Dermis blood vessel endothelial cell (primary cell): ENCODE measurements at places on chromosomes 11 and 22. TPM values are rescaled to one million over a fixed set of nuclear protein-coding genes. Genes with fewer than 3 reads are reported as not detected.

- no peak for DNase-seq
Measured at GRCh38 chr11:581342-581741, 5.1 kb downstream of the PHRF1 start.

- DNase-seq = no peak
Measured at GRCh38 chr11:69868871-69869270, 49.7 kb upstream of the FGF3 start.

- DNase-seq = peak; percentile 23
Measured at GRCh38 chr22:27959335-27960090, 40.5 kb upstream of the PITPNB start.

- no peak for DNase-seq
Measured at GRCh38 chr11:115919341-115920091, 415.3 kb upstream of the CADM1 start.

GRCh38 chr22:48895831-48896765, 931.6 kb downstream of the BRD1 start:
- no peak for DNase-seq

GRCh38 chr22:34765115-34765514, 300.8 kb upstream of the ISX start:
- no peak for DNase-seq

DNA sequence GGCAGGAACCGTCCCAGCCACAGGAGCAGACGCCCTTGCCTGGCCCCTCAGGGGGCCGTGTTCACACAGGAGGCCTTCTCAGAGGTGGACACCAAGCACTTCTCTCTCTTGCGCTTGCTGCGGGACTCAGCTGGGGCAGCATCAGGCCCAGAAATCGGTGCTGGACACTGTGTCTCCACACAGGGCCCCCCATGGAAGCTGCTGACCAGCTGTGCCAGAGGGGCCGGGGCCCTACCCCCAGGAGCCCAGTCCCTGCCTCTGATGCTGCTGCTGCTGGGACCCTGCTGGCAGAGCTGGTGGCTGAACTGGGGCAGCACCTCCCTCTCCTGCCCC, 4.0 kb downstream of the PLXNB2 start:
- DNase-seq = no peak

DNA sequence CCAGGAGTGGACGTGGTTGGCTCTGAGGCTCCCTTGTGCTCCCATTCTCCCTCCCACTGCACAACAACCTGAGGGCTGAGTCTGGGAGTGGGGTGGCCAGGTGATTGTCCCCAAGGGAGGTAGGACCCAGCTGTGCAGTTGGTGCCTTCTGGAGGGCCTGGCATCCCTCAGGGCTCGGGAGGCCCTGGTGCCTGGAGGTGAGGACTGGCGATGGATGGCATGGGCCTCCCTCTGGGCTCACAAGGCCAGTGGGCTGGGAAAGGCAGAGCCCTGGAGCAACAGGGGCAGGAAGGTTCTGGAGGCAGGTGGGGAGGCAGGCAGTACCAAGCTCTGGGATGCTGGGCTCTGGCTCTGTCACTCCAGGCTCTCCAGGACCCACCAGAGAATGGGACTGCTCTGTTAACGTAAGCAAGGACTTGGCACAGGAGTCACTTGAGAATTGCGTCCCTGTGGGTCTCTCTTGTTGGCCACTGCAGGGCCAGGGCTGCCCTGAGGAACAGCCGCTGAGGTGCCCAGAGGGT, 114.2 kb downstream of the KCNQ1OT1 start:
- no peak for DNase-seq

GRCh38 chr11:94557421-94557820, 9.7 kb upstream of the PIWIL4 start:
- no peak for DNase-seq

DNA sequence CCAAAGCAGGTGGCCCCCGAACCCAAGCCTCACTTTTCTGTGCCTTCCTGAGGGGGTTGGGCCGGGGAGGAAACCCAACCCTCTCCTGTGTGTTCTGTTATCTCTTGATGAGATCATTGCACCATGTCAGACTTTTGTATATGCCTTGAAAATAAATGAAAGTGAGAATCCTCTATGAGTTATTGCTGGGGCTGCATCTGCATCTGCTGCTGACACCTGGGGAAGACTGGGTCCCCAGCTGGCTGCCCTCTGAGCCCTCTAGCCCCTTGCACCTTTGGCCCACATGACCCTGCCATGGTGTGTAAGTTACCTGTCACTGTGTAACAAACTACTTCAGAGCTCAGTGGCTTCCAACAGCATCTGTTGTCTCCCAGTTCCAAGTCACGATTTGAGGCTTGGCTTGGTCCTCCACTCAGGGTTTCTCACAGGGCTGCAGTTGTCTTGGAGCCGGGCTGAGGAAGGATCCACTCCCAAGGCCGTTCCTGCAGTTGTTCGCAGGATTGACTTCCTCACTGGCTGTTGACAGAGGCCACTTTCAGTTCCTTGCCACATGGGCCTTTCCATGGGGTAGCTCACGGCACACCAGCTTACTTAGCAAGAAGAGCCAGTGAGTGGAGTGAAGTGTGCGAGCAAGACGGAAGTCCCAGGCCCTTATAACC, 13.5 kb upstream of the UVRAG start:
- no peak for DNase-seq

GRCh38 chr11:12789054-12789453, 114.8 kb downstream of the TEAD1 start:
- DNase-seq = no peak

DNA sequence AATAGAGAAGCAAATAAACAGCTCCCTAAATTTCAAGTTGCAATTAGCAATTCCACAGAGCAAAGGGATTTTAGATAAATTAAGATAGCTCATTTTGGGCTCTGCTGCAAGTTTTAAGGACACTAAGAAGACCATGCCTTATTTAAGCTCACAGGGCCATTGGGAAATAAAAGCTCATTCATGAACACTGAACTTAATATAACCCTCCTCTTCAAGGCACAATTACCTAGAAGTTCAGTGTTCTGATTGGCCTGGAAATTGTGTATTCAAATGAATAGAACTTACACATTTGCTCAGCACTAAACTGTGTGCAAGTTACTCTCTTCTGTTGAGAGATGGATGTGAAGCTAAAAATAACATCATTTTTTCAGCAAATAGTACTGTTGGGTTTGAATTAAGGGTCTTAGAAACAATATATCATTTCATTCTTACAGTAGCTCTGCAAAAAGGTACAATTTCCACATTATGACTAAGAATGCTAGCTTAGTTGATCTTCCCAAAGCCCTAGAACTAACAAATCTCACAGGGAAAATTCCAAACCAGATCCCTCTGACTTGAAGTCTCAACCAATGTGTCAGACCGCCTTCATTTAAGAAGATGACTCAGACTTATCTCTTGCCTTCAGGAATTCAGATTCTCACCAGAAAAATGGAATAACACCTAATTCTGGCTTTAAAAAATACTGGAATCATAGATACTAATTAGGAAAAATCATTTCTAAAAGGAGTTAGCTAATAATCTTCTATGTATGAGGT, 87.4 kb upstream of the LRRC55 start:
- DNase-seq = no peak

- DNase-seq = no peak
Measured at GRCh38 chr11:68011051-68011943, 1.2 kb downstream of the ALDH3B1 start.

DNA sequence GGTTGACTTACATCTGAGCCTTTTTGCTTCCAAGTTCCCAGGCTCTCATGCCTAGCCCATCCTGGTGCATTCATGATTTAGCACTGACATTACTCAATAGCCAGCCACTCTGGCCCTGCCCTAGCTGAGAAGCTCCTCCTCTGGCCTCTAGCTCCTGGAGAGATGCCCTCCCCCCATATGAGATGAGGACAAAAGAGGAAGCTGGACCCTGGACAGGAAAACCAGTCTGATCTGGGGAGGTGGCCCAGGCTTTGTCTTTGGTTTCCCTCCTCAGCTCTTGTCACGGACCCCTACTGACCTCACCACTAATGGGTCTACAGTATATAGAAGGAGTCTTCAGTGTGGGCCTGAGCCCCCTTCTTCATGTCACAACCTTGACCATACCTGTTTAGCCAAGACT, 3.0 kb downstream of the RHOG start:
- DNase-seq = peak; percentile 48

GRCh38 chr22:36417281-36417686, 29.5 kb upstream of the MYH9 start:
- DNase-seq = peak; percentile 37

DNA sequence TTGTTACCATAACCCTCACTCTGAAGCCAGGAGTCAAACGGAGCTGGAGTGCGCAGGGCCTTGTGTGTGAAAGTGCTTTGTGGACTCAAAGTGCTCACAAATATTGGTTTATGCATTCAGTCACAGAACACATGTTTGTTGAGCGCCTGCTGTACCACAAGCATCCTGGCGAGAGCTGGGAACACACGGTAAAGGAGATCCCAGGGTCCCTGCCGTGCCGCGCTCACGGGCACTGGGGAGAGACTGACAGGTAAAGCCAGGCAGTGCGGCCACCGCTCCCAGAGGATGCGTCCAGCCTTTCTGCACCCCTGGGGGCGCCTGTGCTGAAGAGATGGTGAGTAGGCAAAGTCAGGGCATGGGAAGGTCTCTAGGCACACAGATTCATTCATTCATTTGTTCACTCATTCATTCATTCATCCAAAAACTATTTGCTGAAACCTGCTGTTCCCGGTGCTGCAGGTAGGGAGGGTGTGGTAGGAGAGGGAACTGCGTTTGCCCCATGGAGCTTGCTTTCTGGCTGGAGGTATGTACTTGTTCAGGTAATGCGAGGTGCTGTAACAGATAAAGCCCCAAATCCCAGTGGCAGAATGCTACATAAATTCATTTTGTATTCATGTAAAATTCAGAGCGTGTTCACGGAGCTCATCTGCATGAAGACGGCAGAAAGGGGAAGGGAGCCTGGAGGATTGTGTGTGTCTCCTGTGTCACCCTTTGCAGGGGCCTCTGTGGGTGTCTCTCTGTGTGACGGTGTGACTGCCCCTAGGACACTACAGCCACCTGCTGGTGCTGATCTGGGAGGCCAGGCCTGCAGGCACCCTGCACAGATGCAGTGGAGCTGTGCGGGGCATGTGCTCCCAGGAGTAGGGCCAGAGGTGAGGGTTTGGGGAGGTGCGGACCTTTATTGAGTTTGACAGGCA, 167.0 kb upstream of the B3GAT1 start:
- DNase-seq = no peak

DNA sequence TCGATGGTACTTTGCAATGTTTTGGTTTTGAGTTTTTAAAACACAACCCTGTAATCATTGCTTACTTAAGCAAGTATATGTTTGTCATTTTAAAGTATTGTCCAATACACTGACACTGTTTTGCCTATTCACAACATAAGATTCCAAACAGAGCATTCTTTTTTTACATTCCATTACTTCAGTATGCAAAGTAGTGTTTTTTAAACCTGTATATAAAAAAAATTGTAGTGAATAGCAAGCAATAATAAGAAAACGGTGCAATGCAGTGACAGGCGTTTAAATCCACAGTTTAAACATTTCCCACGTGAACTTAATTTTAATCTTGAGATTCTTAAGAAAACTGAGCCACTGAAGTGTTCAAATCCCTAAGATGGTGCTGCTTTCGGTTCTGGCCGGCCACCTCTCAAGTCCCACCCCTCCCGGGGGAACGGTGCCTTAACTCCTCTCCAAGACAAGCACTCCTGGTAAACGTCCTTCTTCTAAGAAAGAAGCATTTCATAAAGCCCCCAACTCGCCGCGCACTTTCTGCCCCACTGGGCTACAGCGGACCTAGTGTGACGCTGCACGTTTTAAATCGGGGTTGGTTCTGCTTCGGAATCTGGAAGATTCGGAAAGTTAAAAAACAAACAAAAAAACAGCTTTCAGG, 2.9 kb downstream of the PGR start:
- peak; percentile 13 for DNase-seq

DNA sequence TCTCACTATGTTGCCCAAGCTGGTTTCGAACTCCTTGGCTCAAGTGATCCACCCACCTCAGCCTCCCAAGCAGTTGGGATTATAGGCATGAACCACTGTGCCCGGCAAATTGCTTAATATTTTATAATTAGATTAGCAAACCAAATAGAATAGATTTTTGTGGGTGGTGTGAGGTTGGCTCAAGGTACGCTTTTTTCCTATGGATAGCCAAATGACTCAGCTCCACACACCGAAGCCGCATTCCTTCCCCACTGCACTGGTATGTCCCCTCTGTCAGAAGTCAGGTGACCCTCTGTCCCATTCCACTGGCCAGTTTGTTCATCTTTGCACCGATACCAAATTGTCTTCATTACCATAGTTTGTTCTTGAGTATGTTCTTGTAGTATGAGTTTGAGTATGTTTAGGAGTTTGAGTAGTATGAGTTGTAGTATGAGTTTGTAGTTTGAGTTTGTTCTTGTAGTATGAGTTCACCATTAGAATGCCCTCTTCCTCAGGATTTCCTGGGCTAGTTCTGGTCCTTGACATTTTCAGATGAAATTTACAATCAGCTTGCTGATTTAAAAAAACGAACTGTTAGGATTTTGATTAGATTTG, 19.4 kb downstream of the SUSD2 start:
- peak; percentile 82 for DNase-seq

GRCh38 chr11:112455791-112456190, 195.1 kb upstream of the PLET1 start:
- DNase-seq = peak; percentile 58

GRCh38 chr11:14927146-14927545, 35.1 kb upstream of the CYP2R1 start:
- no peak for DNase-seq

GRCh38 chr22:37146051-37146385, 3.7 kb downstream of the IL2RB start:
- no peak for DNase-seq

DNA sequence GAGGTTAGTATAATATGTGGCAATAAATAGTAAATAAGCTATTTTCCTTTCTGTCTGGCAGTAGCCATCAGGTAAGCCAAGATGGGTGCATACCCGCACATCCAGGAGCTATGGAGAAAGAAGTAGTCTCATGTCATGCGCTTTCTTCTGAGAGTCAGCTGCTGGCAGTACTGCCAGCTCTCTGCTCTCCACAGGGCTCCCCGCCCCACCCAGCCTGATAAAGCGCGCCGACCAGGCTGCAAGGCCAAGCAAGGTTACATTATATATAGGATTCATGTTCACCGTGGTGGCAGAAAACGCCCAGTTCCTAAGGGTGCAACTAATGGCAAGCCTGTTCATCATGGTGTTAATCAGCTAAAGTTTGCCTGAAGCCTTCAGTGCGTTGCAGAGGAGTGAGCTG, 126.2 kb downstream of the ATG16L2 start:
- DNase-seq = no peak

Gene CECR2
- 0.05 and 0.17 TPM in 2 replicates for total RNA-seq

Gene PANX3
- not detected in 2 replicates for total RNA-seq

Gene SMARCB1
- 24.5 and 45.8 TPM in 2 replicates for total RNA-seq

Gene FADS2
- total RNA-seq = 75.9 and 253 TPM in 2 replicates

Gene RHOD
- 15.4 and 24.5 TPM in 2 replicates for total RNA-seq

Gene OR52H1
- not detected in 2 replicates for total RNA-seq

Gene OR8D4
- not detected in 2 replicates for total RNA-seq

Gene ASPHD2
- total RNA-seq = 1.0 and 1.2 TPM in 2 replicates

Gene MS4A15
- not detected in 2 replicates for total RNA-seq

Gene SIAE
- 20.8 and 22.0 TPM in 2 replicates for total RNA-seq

Gene MYBPC3
- not detected in 2 replicates for total RNA-seq

Gene OR8A1
- total RNA-seq = not detected in 2 replicates

Gene CYB5R2
- 0.47 TPM in 1 of 2 replicates, not detected in the other for total RNA-seq

Gene LGR4
- total RNA-seq = 1.9 and 3.6 TPM in 2 replicates

Gene OR52I2
- total RNA-seq = not detected in 2 replicates

Gene NCAPD3
- 20.6 and 38.5 TPM in 2 replicates for total RNA-seq

Gene GP1BB
- total RNA-seq = 5.3 and 5.4 TPM in 2 replicates

Gene SLC5A12
- total RNA-seq = not detected in 2 replicates
